ENCODE measurements at places on chromosomes 16 and 17.

DNA sequence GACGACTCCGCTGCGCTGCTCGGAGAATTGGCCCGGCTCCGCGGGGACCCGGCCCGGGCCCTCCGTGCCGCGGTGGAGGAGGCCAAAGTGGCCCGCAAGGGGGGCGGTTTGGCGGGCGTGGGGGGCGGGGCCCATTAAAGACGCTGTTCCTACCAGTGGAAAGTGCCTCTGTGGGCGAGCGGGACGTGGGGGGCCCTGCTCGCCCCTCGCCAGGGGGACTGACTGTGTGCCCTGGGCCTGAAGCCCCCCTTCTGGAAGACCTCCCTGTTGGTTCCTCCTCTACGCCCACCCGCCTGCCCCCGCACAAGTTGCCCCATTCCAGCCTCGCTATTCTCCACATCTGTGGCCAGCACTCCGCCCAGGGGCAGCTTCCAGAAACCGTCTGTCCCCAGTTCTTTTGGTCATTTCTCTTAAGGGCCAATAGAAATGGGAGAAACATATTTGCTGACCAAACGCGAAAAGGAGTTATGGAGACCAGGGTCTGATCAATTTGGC, 1.9 kb upstream of the FGF11 start:
- no peak for DNase-seq

GRCh38 chr16:11629071-11630030, 38.9 kb upstream of the SNN start:
- no peak for DNase-seq

GRCh38 chr16:31025339-31025738, 8.0 kb upstream of the STX4 start:
- DNase-seq, result no peak

DNA sequence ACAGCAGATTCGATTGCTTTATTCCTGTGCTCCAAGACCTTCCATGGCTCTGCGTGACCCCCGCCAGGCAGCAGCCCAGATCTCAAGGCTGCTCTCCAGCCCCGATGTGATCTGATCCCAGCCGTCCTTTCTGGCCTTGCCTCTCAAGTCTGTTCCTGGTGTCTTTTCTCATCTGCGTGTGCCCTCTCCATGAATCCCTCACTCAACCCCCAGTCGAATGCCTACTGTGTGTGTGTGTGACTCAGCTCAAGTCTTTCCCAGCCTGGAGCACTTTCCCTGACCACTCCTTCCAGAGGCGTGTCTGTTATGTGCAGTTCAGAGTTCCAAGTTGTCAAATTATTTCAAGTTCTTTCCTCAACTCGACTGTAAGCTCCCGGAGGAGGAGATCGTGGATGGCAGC, 64.0 kb downstream of the MRM1 start:
- no peak for DNase-seq

DNA sequence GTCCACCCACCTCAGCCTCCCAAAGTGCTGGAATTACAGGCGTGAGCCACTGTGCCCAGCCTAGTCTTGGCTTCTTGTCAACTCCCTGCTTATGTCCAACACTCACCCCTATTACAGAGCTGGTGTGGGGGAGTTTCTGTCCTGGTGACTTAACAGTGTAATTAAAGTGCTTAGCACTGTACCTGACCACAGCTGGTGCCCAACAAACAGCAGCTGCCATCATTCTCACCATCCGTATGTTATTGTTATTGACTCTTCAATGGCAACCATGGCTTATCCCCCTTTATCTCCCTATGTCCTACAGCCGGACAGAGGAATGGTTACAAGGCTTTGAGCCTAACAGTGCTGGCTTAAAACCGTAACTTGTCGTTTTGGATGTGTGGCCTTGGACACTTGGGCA, 17.0 kb upstream of the BRCA1 start:
- DNase-seq, result no peak

- no peak for DNase-seq
Measured at GRCh38 chr17:48261297-48261880, 153.8 kb downstream of the SNX11 start.

GRCh38 chr17:66947311-66947710, 17.2 kb upstream of the CACNG4 start:
- DNase-seq, result no peak

DNA sequence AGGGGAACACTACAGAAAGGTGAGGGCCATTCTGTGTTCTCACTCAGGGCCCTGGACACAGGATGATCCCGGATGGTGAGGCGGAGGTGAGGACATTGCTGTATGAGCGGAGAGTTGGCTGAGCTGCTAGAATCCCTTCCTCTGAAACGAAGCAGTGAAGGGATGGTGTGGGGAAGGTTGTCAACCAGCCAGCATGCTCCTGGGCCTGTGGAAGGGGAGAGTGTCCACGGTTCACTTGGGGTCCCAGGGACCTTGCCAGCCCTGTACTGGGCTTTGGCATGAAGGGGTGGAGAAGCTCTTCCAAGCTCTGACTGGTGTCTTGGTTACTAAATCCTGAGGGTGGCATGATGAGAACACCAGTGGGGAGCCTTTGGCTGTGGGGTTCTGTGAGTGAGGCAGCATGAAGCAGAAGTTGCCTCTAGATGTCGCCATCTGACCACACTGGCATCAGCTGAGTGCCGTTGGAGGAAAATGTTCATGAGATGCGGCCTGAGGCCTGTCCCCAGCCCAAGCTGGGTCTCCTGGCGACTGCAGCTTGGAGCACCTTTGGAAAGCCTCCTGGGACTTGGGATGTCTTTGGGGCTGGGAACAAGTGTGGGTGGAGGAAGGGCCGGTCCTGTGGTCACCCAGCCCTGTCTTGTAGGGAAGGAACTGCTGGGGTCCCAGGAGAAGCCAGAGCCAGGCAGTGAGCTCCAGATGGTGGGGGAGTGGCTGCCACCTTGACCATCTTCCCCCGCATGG, 14.8 kb downstream of the PDP2 start:
- peak; percentile 26 for DNase-seq

DNA sequence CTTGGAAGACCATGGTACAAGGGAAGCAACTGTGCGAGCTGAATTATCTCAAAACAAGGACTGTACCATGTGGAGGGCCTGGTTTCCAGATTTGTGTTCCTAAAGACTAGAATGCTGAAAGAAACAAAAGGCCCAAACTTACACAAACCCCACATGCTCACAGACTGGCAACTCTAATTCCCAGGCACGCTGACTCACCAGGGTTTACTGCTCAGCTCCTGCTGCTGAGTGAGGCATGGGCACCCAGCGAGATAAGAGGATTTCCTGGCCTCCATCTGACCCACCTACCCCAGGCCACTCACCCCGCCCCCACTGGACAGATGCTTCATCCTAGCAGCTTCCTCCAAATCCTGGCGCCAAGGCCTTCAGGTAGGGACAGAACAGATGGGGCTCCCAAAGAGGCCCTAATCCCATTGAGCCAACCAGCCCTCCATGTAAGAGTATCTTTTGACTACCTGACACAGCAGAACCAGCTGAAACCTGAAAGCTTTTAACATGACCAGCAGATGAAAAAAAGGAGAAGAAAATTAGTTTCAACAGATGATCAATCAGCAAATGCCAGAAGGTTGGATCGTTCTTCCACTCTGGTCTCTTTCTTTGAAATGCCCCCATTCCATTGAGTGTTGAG, 33.9 kb downstream of the DCUN1D3 start:
- DNase-seq, result peak; percentile 66

DNA sequence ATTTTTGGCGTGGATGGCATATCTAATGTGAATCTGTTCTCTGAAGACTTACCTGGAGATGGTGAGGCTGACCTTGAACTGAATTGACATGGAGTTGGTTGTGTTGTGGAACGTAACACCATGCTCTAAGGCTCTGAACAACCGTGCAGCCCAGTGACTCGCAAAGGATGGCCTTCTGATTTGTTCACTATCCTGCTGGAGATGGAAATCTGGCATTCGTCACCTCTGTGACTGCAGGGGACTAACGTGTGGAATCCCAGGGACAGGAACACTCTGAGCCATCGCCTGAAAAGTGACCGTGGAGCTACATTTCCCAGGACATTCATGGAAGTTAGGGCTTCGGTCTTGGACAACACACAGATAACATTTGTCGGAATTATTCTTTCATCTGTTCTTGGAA, 61.1 kb downstream of the BANP start:
- DNase-seq, result no peak

DNA sequence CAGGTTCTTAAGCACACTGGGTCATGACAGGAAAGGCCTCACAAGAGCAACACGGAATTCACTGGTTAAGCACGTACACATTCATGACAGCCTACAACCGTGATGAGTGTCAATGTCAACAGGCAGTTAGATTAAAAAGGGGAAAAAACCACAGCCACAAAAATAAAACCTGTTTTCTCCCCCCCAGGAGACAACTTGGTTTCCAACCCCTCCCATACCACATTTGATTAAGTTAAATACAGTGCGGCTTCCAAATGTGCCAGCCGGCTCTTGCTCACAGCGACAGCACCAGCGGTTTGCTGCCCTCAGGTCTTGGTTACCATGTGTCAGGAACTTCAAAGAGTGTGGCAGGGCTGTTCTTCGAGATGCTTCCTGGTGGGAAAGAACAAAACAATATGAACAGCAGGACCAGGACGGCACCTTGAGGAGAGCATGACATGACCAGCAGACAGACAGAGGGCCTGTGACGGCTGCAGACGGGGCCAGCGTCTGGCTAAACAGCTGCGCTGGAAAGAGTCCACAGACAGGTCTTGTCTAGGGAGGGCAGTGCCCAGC, 193.6 kb downstream of the PARN start:
- no peak for DNase-seq

- DNase-seq, result no peak
Measured at GRCh38 chr17:65085397-65085796, 28.9 kb upstream of the GNA13 start.

- no peak for DNase-seq
Measured at GRCh38 chr16:11229906-11230305, 26.1 kb downstream of the SOCS1 start.

DNA sequence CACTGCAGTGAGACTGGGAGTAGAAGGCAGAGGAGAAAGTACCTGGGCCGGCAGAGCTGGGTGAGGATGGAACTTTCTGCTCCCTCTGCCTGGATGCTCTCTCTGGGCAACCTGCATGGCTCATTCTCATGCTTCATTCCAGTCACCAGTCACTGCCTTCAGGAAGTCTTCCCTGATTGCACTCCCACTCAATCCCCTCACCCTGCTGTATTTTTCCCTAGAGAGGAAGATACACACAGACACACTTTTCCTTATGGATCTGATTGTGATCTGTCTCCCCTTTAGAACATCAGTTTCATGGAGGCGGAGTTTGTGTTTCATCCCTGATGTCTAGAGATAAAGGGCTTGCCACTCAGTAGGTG, 44.9 kb downstream of the MEAK7 start:
- no peak for DNase-seq

GRCh38 chr16:29806099-29806579, at the start of gene MAZ:
Gene MAZ, plus strand, starts transcription at chr16:29806529. Its CDS starts 173 bp downstream, at chr16:29806702.
- DNase-seq, result peak; percentile 72

GRCh38 chr16:17343028-17343427, 127.7 kb downstream of the XYLT1 start:
- DNase-seq, result no peak

DNA sequence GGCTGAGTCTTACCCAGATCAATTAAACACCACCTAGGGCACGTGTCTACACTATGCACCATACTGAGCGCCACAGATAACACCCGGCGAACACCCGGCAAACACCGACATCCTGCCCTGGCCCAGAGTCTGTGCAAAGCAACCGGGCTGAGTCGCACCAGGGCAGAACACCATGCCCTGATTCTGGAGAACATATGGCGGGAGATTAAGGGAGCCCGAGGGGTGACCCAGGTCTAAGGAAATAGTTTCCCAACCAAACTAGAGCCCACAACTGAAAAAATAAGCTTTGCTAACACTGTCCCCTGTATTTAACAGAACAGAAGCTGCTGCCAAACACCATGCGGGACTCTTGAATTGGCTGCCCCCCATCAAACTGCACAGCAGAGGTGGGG, 22.1 kb downstream of the MYO18A start:
- DNase-seq, result no peak

GRCh38 chr17:73249700-73250099, 12.0 kb downstream of the CPSF4L start:
- no peak for DNase-seq

DNA sequence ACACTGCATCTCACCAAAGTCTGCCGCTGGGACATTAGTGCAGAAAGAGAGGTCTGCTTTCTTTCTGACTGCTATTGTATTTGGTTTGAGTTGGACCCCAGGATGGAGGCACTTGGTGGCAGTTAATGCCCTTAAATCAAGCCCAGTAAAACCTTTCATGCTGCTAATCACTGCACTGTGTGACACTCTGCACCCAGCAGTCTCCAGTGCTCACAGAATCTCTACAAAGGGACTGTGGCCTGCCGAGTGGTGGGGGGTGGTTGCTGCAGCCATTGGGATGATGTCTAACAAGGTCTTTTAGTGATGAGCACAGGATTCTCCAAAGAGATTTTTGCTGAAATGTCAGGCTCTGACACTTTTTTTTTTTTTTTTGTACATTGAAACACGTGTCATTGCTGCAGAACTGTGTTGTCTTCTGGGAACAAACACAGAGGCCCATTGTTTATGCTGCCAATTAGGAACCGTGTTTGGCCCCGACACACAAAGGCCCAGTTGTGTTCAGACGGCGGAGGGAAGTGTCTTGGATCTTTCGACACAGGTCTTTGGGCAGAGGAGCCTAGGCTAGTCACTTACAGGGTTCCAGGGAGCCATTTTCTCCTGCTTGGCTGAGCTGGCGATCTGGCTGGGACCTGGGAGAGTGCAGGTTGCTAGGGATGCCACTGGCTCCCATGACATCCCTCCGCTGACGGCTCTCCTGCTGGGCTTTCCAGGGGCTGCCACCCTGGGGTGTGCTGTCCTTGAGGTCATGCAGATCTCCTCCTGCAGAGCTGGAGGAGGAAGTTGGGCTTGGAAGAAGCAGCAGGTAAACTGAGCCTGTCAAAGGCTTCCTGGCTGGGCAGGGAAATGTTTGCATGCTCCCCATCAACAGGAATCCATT, 16.2 kb upstream of the TNRC6C start:
- DNase-seq, result no peak

GRCh38 chr16:53121661-53122060, 66.9 kb downstream of the CHD9 start:
- DNase-seq, result no peak

- no peak for DNase-seq
Measured at GRCh38 chr17:6912110-6913051, 80.9 kb upstream of the TEKT1 start.

GRCh38 chr17:77354670-77355455, 214.1 kb downstream of the SEC14L1 start:
- no peak for DNase-seq

DNA sequence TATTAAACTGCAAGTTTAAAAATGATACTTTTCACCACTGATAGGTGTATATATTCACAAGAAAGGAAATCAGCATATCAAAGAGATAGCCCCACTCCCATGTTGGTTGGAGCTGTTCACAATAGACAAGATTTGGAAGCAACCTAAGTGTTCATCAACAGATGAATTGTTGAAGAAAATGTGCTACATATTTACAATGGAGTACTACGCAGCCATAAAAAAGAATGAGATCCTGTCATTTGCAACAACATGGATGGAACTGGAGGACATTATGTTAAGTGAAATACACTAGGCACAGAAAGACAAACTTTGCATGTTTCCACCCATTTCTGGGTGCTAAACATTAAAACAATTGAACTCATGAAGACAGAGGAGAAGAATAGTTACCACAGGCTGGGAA, 278.9 kb upstream of the XYLT1 start:
- DNase-seq, result no peak
